ENCODE measurements at places on chromosomes 3 and 15. TPM values are rescaled to one million over a fixed set of nuclear protein-coding genes. Genes with fewer than 3 reads are reported as not detected.

AQP9 gene
- not detected for total RNA-seq

SCG5 gene
- 3.2 TPM for total RNA-seq

DPPA2 gene
- total RNA-seq, result not detected

KBTBD13 gene
- not detected for total RNA-seq

TEX9 gene
- 3.2 TPM for total RNA-seq

ACP3 gene
- total RNA-seq, result not detected

PAK6 gene
- total RNA-seq, result not detected

RTP4 gene
- 0.61 TPM for total RNA-seq

LMLN gene
- 5.5 TPM for total RNA-seq

SLC9A9 gene
- total RNA-seq, result 1.3 TPM

All from epithelial cell of umbilical artery (primary cell).